Memory B cell (primary cell): ENCODE measurements at places on chromosomes 11 and 22.

DNA sequence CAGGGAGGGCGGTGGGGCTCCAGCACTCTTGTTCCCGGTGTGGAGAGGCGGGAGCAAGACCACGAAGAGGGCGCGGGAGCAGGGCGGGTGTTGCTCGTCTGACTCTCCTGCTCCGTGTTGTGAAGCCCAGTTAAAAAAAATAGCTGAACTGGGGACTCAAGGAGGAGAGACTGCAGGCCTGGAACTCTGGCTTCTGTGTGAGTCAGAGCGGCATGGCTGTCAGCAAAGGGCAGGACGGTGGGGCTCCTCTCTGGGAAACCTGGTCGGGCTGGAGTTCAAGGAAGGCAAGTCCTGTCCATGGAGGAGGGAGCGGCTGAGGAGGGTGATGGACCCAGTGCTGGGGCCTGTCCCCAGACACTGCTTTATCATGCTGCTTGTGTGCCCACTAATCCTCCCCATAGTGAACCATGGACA, 152.3 kb downstream of the FEZ1 start:
- DNase-seq = no peak

- no peak for DNase-seq
These were observed 54.7 kb downstream of the KCNQ1OT1 start for GRCh38 chr11:2644844-2645778.

DNA sequence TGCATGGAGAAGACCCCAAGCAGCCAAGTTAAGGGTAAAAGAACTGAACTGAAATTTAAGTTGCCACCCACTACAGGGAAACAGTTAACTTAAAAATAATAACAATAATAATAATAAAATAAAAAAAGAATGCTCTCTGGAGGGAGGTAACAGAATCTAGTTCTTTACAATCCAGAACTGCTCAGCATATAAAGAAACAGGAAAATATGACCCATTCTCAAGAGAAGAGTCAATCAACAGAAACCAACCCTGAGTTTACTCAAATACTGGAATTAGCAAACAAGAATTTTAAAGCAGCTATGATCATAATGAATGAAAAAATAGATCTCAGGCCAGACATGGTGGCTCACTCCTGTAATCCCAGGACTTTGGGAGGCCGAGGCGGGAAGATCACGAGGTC, 53.8 kb downstream of the DENND5A start:
- no peak for DNase-seq

GRCh38 chr11:115613986-115614632, 109.9 kb upstream of the CADM1 start:
- DNase-seq = no peak

GRCh38 chr11:116386118-116386699, 386.6 kb downstream of the BUD13 start:
- DNase-seq = no peak

DNA sequence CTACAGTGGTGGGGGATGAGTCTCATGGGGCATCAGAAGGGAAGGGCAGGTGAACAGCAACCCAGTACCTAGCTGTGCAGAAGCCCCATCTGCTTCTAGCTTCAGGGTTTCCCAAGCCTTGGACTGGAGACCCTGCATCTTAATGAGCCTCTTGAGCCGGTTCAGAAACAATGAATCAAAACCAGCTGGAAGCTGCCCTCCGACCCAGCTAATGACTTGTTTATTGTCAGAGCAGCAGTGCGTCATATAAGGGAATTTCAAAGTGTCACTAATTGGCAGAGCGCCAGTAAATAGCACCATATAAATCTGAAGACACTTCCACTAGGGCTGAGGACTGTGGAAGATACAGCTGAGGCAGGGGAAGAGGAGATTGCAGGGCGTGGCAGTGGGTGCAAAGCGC, 57.5 kb downstream of the RPUSD4 start:
- no peak for DNase-seq

- DNase-seq = no peak
These were observed 1129.1 kb downstream of the DLG2 start for GRCh38 chr11:84497981-84498411.

DNA sequence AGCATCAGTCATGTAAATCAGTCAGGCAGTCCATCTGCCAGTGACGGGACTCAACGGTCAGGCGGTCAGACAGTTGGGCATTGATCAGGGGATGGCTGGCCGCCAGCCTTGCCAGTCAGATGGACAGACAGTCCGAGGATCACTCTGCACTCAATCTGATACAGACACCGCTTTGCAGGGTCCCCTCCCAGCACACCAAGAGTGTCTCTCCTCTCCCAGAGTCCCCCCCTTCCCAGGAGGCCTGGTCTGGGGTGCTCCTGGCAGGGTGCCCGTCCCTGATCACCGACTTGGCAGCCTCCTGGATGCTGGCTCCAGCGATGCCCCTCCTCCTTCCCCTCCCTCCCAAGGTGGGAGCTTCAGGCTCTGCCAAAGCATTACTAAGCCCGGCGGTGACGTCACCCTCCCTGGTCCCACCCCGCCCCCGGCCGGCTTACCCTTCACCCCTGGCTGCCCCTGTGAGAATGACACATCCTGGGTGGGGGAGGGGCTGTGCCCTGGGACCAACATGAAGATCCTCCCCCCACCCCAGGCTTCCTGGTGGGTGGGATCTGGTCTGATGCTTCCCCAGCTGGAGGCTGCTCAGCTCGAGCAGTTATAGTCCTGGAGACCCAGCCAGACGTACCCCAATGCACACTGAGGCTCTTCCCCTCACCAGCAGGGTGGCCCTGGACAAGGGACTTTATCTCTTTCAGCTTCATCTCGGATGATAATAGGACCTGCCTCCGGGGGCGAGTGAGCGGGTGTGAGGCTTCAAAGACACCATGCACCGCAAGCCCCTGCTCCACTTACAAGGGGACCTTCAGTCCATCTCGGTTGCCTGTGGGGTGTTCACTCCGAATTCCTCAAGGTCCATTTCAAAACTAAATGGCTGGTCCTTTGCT, 69.2 kb downstream of the CD82 start:
- no peak for DNase-seq

DNA sequence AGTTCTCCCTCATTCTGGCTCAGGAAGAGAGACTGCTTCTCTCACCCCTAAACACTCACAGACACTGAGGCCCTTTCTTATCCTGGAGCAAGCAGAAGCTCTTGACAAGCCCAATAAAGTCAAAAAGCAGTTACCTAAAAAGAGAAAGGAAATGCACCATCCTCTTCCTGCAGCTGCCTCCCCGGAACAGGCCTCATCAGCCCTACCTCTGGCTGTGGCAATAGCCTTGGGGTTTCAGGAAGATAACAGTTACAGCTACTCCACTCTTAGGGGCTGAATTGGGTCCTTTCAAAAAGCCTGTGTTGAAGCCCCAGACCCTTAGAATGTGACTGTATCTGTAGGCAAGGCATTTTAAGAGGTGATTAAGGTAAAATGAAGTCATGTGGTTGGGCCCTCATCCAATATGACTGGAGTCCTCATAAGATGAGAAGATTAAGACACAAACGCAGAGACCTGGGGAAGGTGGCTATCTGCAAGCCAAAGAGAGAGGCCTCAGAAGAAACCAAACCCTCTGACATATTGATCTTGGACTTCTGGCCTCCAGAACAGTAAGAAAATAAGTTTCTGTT, 3.5 kb upstream of the LGALS12 start:
- no peak for DNase-seq

- DNase-seq = no peak
These were observed 93.0 kb downstream of the APIP start for GRCh38 chr11:34823197-34823596.

GRCh38 chr22:35425971-35426800, 26.2 kb downstream of the MCM5 start:
- no peak for DNase-seq

GRCh38 chr11:133506023-133506422, 26.3 kb downstream of the OPCML start:
- no peak for DNase-seq

DNA sequence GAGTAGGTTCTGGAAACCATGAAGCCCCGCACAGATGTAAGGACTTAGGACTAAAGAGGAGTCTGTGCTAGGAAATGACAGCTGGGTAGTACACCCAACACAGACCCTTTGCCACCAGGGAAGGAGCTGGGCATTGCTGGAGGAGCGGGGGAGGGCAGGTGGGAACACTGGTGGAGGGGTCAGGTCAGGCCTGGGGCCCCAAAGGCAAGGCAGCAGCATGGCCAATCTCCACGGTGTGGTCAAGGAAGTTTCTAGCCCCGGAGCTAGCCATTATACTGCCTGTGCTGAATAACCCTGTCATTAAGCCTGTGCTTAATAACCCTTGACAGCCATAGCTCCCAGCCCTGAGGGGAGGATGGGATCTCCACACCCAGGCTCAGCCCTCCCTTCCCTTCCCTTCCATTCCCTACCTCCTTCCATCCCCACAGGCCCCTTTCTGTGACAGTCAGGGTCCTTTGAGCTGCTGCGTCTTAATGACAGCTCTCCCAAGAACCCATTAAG, 2.1 kb downstream of the TMPRSS4 start:
- DNase-seq = no peak

DNA sequence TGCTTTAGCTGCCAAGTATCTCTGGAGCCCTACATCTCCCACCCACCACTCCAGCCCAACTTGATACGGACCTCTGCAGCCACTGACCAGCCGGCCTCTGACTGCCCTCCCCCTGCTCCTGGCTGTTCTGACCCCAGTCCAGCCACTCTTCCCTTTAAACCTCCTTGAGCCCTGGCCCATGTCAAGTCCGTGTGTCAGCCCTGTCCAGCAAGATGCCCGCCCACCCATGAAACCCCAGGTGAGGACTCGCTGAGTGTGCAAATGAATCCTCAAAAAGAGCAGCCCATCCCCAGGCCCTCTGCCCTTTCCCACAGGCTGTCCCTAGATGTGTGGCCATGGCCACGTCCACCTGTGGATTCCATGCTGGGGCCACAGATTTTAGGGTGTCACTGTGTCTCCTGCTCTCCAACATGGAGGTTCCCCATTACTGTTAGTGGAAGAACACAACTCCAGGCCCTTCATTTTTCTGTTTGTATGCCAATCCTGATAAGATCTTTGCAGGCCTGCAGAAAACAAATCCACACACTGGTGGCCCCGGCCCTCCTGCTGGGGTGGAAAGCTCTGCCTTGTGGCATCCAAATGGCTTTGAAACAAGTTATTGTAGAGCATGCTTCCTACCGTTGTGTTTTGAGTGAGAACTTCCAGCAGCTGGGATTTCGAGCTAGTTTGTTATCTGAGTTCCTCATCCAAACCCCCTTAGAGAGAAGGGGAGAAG, 22.7 kb upstream of the ADORA2A start:
- DNase-seq = no peak

- no peak for DNase-seq
These were observed 153.8 kb downstream of the CACNA1I start for GRCh38 chr22:39724390-39724789.

GRCh38 chr11:76234416-76235232, 28.3 kb upstream of the WNT11 start:
- peak; percentile 45 for DNase-seq

GRCh38 chr22:26550498-26551033, 38.3 kb upstream of the TFIP11 start:
- no peak for DNase-seq

DNA sequence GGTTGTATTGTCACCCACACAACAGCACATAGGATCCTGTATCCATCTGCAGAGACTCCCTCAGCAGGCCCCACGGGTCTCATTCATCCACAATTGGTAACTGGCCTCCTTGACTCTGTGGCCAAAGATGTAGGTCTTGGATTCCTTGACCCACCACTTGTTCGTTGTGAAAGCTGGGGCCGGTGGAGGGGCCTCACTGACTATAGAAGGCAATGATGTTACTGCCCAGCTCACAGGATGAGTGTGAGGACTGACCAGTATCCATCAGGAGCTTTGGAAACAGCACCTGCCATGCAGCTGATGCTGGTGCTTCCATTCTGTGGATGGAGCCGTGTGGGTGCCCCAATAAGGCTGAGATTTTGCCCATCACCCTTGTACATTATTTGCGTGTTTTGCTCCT, 615.7 kb downstream of the BRD1 start:
- DNase-seq = no peak

- no peak for DNase-seq
These were observed 43.3 kb upstream of the PAK1 start for GRCh38 chr11:77517226-77517625.

DNA sequence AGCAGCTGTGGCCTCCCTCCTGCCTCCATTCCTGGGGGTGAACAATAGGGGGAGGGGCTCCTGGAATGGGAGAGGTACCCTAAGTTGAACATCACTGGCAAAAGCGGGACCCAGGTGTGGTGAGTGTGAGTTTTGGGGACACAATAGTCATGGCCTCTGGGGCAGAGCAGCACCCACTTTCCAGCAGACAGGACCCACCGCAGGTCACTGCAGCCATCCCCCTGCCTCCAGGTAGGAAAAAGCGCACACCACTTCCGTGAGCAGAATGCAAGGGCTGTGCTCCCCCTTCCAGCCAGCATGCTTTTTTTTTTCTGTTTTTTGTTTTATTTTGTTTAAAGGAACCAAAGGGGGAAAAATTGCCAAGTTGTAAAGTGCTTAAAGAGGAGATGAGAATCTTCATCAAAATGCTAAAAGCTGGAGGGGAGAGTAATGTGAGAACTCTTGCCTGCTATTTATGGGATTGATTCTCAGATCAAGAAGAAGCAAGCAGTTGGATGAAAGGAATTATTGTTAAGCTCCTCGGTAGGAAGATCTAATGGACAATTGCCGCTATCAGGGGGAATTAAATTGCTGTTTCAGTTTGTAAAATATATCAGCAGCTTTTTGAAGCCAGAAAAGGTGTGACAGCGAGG, 152.9 kb downstream of the FEZ1 start:
- DNase-seq = no peak

DNA sequence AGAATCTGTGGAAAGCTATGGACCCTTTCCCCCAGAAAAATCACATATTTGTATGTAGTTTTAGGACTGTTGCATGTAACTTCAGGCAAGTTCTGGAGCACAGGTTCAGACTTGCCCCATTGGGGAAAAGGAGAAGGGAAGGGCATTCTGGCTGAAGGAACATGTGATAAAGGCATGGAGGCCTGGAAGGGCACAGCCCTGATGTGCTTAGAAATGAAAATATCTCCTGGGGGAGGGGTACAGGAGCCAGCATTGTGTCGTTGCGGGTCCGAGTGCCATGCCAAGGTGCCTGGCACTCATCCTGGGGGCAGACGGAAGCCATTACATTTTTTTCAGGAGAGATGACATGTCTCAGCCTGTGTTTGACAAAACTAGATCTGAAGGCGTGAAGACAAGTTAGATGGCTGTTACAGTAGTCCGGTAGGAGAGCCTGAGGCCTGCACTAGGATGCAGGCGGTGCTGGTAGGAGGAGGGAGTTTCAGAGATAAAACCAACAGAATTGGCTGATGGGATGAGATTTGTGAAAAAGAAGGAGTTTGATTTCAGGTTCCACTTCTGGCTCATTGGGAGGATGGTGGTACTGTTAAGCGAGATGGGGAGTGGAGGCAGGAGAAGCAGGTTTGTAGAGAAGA, 96.9 kb downstream of the TEAD1 start:
- no peak for DNase-seq

GRCh38 chr11:5486003-5486402, 2.5 kb upstream of the OR52D1 start:
- no peak for DNase-seq

DNA sequence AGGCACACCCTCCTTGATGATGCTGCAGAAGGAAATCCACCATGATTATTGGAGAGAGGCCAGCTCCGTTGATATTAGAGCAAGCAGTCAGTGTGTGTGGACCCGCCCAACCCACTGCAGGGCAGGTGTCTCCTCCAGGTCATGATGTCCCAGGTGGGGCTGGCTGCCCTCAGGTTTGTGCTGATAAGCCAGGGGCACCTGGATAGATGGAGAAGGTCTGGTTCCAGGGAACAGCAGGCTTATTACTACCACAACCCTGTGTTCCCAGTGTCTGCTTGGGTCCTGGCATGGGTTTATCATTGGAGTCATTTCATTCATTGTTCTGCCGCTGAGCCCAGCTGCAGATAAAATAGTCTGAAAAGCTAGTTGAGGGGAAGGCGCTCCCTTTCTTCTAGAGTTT, 181.1 kb upstream of the NECTIN1 start:
- DNase-seq = no peak
